ENCODE measurements at places on chromosomes 2 and 18.

- no peak for DNase-seq
These were observed 20.8 kb downstream of the PLEK start for GRCh38 chr2:68385907-68386287.

DNA sequence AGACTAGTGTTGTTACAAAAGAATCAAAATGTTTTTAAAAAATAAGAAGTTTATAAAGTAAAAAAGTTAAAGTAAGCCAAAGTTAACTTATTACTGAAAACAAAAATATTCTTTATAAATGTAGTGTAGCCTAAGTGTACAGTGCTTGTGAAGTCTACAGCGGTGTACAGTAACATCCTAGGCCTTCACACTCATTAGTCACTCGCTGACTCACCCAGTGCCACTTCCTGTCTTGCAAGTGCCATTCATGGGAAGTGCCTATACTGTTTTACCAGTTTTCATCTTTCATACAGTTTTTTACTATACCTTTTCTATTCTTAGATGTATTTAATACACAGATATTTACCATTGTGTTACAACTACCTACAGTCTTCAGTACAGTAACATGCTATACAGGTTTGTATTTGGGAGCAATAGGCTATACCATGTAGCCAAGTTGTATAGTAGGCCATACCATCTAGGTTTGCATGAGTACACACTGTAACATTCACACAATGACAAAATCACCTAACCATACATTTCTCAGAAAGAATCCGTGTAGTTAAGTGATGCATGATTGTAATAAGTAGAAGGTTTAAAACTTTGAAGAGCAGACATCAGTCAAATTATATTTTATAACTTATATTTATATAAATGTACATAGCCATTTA is 13.4 kb downstream of the SERPINB7 start:
- peak; percentile 61 for DNase-seq

DNA sequence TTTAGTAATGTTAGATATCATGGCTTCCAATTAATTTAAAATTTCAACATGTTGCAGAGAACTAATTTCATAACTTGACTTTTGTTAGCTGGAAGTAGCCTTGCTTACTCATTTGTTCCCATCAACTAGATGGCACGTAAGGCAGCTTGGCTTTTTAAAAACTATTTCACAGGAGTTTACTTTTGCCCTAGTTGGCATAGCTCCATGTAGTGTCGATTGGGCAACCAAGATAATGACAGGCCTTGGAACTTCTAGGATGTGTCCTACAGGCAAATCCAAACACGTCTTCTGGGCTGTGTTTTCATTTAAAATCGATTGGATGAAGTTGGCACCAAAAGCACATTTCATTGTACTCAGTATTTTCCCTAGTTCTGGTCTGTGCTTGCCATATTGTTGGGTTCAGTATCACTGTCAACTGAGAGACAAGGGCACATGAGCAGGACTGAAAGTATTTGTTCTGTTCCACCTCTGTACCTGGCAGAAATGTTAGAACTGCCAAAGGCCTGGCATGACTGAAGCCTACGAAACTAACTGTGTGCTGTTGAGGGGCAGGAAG is 29.4 kb downstream of the HADHB start:
- DNase-seq: peak; percentile 95

DNA sequence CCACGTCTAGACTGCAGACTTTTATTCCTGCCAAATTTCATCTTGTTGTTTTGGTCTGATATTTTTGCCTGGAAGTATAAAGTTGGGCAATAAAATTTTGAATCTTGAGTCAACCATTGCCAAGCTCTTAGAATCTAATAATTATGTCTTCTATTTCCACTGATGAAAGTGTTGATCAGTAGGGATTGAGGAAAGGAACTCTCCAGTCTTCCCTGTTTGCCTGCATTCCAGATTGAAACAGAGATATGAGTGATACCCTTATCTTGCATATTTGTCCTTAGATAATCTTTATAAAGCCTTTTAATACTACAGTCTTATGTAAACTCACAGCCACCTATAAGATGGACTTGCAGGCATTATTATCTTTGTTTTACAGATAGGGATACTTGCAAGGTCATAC is 45.5 kb upstream of the UBE2E3 start:
- DNase-seq: no peak

DNA sequence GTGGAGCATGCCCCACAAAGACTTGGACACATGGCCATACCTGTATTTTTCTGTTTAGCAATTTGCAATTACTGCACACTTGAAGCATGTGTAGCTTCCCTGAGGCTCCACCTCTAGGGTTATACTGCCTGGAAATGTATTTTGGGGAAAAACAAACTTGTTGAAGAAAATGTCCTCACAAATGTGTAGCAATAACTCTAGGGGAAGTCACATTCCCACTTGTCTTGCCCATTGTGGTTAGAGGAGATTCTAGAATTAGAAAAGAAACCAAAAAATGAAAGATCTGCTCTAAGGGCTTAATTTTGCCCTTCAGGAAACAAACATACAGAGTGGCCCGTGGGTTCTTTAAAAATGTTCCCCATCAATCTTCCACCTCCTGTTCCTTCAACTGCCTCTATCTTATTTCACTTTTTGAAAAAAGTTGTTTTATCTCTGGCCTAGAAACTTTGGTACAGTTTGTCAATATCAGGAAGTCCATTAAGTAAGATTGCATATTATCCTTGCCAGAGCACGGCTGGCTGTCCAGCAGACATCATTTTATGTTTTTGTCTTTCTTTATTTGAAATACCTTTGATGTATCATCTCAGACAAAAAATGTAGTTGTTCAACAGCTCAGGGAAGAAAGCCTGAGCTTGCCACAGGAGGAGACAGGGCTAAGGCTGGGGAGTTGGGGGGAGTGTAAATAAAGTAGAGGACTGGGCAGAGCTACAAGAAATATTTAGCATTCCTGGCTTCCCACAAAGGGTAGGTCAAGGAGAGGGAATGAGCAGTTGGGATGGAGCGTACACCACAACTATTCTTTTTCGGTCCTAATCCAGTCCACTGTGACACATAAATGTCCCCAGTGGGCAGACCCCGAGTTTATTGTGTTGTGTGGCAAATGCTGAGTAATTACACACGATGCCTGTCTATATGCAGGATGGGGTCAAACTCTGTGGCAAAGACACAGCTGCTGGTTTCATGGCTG is 96.8 kb upstream of the CDC42EP3 start:
- DNase-seq: peak; percentile 92

DNA sequence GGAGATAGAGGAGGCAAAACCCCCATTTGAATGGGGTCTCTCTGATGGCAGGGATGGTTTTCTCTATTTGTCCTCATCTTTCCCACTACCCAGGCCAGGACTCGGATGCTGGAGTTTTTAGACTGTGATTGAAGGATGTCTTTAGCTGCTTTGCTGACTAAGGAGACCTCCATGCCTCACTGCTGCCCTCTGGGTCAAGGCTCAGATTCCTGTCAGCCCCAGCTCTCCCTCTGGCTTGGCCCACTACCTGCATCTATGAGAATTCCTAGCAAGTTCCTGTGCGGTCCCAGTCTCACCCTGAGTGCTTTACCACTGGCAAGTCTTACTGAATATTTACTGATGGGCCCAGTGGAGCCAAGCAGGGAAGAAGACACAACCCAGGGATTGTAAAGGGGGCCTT is 184.0 kb downstream of the CELF4 start:
- DNase-seq: no peak

- no peak for DNase-seq
These were observed 303.9 kb downstream of the ZEB2 start for GRCh38 chr2:144215701-144216675.

DNA sequence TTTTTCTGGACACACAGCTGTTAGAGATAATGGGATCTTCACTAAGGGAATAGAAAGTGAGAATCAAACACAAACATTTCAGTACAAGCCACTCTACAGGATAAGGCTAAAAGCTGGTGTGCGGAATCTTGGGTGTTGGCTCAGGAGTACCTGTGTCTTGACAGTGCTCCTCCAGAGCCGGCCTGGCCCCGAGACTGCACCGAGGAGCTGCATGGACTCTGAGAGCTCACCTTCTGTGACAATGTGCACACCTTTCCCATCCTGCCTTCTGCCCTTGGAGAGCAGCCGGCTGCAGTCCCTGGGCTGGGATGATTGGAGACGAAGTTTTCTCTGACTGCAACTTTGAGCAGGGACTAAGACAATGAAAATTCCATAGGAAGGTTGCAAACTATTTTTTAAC is 89.1 kb downstream of the TMEM182 start:
- no peak for DNase-seq

- no peak for DNase-seq
These were observed 238.5 kb downstream of the CELF4 start for GRCh38 chr18:37327063-37327577.

DNA sequence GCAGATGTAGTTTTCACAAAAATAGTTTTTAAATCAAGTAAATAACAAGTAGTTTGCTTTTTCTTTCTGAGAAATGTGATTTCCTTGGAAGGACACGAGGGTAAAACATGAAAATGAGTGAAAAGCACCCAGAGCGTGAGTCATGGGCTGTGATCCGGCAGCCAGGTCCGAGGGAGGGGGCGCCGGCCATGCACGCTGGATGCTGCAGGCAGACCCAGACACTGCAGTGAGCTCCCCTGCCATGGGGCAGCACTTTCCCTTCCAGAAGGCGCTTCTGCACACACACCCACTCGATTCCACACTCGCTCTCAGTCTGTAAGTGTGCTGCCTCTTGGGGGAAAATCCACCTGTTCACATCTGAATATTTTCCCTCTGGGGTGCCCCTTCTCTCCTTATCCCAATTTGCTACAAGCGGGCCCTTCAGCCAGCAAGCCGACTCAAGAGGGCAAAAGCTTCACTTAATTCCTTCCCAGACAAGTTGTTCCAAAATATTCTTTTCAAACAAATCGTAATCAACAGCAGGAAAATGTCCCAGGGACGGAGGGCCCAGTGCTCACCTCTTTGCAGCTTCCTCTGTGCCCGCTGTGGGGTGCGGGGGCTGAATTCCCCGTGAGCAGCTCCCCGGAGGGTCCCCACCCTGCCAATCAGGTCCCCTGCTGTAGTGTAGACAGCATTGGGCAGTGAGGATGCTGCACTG is 87.0 kb upstream of the ID2 start:
- no peak for DNase-seq

- DNase-seq: peak; percentile 57
These were observed at the start of gene SP110 for GRCh38 chr2:230219419-230220331. Gene SP110 (minus strand): TSS chr2:230219984. CDS start chr2:230216927, 3,057 bp downstream.

- DNase-seq: no peak
These were observed 148.7 kb upstream of the ITGA6 start for GRCh38 chr2:172278667-172279066.

GRCh38 chr2:125272651-125273050 is 1247.6 kb downstream of the CNTNAP5 start:
- DNase-seq: no peak

DNA sequence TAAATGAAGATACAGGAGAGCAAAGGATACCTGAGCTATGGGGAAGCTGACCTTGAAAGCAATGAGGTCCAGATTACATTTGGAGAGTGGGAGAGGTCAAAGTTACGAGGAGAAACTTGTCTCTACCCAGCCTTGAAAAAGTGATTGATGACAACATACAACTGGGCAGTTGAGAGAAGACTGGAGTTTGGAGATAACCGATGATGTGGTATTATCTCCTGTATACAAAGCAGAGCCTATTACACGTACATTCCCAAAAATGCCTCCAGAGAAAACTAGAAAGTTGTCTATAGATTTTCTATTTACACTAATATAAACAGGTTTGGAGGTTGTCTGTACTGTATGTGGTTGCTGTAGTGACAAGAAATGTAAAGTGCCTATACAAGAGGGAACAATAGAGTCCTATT is 28.3 kb downstream of the ARL5A start:
- no peak for DNase-seq

- DNase-seq: no peak
These were observed 502.0 kb downstream of the SLC4A3 start for GRCh38 chr2:220129391-220129790.

- DNase-seq: no peak
These were observed 16.2 kb downstream of the INPP4A start for GRCh38 chr2:98460573-98461497.

DNA sequence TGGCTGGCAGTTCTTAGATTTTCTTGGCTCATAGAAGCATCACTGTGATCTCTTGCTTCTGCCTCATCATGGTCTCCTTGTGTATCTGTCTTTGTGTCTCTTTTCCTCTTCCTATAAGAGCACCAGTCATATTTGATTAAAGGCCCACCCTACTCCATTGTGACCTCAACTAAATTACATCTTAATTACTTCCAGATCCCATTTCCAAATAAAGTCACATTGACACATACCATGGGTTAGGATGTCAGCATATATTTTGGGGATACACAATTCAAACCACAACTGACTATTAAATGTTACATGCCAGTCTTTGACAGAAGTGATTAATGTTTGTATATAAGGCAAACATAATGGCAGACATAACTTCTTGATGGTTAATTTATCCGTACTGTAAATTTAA is 27.3 kb upstream of the TMX3 start:
- DNase-seq: peak; percentile 66

GRCh38 chr2:172914341-172915008 is 161.2 kb upstream of the MAP3K20 start:
- DNase-seq: no peak

DNA sequence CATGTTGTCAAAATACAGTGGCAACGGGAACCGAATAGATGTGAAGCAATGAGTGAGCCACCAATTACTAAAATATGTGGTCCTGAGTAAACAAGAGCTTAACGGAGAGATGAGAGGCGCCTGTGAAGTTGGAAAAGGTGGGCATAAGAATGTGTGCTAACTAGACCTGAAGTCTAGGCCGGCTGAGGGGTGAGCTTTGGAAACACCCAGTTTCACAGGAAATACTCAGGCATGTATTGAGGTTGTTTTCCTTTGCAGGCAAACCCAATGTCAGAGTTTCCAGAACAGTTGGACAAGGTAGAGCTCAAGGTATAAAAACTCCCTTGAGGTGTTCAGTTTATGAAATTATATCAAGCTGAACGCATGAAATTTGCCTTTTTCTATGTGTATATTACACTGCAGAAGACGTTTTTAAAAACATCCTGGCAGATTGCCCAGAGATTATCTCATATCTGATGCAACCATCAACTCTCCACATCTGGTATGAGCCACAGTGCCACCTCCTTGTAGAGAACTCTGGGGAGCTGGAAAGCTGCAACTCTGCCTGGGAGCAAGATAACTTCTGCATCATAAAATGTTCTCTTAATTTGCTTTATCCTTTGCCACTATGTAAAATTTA is 3.9 kb upstream of the WDSUB1 start:
- peak; percentile 88 for DNase-seq

- no peak for DNase-seq
These were observed 185.8 kb downstream of the NRP2 start for GRCh38 chr2:205868053-205868452.

DNA sequence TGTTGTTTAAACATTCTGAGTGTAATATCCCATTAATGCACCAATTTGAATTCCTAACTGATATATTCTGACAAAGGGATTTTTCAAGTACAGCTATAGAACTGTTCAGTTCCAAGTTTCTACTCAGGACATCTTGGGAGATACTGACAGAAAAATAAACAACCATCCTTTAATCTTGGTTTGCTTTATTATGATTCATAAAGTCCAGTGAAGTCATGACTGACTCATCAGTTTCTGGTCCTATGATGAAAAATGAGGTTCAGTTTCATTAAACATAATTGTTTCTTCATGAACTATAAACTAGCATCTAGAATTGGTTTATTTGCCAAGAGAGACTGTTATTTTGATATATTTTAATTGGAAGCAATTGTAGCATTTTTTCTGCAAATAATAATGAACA is 896.2 kb downstream of the CCDC85A start:
- peak; percentile 2 for DNase-seq

- no peak for DNase-seq
These were observed 64.0 kb downstream of the HPCAL1 start for GRCh38 chr2:10366601-10367270.
